ENCODE measurements at places on chromosomes 2 and 18.
A peak's percentile ranks its signal among the peaks of the same experiment; 100 is the strongest.

DNA sequence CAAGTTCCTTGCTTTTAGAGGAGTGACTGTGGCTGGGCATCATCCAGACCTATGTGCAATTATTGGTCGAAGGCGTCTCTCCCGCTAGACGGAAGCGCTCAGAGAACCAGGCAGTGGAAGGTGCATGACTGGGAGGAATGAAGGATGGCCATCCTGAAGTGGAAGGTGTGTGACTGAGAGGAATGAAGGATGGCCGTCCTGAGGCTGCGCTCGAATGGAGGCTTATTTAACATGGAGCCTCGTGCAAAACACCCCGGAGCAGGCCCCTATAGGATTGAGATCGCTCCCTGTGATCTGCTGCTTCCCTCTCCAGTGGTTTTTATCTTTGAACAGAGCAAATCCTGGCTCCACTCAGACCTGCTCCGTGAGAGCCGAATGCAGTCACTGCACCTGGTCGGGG lies 140.2 kb upstream of the ID2 start:
- DNase-seq: no peak

DNA sequence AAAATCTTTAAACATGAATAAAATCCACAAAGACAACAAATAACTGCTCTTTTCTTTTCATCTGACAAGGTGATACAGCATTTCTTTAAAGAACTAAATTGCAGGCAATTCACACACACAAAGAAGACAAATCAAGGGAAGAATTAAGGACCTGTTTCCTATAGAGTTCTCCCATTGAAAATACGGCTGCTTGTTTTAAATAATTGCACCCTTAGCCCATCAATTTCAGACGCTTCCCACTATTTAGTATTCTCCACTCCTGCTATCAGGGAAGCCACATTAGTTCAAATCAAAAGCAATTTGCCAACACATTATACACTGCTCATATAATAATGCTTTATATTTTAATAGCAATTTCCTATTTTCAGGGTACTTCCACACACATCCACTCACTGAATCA lies 11.3 kb downstream of the CMPK2 start:
- DNase-seq: no peak

GRCh38 chr18:37624318-37624717 lies 58.7 kb upstream of the CELF4 start:
- DNase-seq: no peak

GRCh38 chr2:147351784-147352183 lies 493.0 kb upstream of the ACVR2A start:
- DNase-seq: no peak

DNA sequence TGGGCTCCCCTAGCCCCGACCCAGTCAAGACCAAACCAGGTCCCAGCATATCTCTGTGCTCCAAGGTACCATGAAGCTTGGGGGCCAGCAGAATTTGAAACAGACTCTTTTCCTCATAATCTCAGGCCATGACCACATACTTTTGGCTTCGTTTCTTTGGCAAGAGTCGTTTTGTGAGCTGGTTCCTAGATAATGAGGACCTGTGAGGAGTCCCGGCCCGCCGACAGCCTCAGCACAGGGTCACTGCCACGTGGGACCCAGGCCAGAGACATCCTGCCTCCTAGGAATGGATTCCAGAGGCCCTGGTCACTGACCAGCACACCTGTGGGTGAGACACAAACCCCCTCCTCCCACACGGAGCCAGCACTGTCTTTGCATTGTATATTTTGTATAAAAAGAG lies 73.5 kb downstream of the VAPA start:
- no peak for DNase-seq

DNA sequence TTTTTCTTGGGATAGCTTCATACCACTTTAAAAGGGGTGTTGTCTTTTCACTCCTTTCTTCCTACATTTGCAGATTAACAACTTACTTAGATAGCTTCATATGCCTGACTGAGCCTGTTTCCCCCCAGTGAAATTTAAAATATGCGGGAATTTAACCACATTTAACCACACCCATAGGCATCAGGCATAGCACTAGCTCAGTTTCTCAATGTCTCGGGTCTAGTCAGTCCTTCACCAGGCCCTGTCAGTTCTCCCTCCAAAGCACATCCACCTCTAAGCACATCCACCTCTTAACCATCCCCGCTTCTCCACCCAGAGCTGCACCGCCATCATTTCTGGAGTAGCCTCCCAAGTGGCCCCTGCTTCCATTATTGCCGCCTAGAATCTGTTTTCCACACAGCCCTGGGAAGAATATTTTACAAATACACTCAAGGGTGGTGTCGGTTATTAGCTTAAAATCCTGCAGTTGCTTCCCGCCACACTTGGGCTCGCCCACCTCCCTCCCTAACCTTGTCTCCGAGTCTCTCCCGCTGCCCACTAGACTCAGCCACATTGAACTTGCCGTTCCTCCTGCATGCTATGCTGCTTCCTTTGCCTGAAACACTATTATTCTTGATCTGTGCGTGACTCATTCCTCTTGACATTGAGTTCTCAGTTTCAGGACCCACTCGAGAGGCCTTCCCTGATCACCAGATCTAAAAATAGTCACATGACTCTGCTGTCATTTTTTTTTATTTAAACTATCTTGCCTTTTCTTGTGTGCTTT lies 68.3 kb downstream of the SPTBN1 start:
- DNase-seq: peak; percentile 6

DNA sequence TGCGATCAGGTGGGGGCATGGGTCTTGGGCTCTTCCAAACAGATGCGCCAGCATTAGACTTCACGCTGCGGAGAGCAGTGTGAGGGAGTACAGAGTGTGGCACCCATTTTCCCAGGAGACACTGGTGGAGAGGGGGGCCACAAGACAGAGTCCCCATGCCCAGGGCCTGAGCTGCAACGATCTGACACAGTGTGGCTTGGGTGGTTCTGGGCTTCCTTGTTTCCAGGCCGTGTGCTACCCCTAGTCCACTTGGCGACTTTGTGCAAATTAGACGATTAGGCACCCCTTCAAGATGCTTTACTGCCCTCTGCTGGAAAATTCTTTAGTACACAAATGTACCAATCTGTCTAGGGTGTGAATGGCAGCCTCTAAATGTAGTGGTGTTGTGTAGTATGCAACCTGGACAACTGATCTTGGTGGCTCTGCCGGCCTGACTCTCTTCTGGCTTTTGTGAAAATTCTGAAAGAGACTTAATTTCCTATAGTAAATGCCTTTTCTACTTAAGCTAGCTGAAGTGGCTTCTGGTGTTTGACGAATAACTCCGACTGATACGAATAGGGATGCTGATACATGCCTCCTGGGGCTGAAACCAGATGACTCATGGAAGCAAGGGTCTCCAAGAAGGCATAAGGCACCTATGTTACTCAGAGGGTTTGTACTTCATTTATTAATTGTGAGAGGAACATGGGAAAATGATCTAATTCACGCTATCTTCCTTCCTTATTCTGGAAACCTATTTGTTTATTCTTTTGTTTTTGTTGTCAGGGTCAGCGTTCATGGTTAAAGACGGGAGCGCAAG lies 92.3 kb upstream of the SMAD2 start:
- no peak for DNase-seq

- DNase-seq: no peak
These were observed at the start of gene GALNT5 for GRCh38 chr2:157257312-157258252. TSS of gene GALNT5 (plus strand) at chr2:157257705. CDS start at chr2:157258083, 378 bp downstream.

DNA sequence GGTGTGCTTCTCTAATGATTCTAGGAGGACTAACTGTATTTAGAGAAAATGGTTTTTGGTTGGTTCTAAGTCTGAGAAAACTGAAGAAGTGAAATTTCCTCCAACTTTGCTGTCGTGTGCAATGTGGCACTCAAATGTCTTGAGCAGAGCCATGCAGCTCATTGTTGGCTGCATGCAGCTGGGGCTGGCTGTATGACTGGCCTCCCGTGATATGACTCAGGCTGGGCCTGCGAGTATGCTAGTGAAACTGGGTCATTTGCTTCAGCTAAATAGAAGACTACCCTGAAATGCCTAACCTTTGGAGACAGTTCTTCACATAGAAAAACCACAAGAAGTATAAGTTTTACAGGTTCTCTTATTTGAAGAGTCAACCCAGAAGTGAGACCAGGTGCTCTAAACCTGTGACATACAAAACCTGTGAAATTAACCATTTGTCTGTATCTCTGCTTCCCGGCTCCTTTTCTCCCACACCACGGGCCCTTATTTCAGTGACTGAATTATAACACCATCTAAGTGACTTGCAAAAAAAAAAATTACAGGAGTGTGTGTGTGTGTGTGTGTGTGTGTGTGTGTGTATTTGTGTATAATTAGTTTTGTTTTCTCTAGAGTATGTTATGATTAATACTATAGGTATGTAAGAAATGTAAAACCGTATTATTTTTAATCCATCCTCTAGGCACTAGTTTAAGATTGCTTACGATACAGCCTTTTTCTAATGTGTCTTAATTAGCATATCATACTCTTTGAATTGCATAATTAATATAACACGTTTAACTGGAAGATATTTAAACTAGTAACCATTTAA lies 15.9 kb downstream of the POLI start:
- DNase-seq: peak; percentile 72

GRCh38 chr18:40956213-40956612 lies 998.8 kb upstream of the PIK3C3 start:
- DNase-seq: no peak

DNA sequence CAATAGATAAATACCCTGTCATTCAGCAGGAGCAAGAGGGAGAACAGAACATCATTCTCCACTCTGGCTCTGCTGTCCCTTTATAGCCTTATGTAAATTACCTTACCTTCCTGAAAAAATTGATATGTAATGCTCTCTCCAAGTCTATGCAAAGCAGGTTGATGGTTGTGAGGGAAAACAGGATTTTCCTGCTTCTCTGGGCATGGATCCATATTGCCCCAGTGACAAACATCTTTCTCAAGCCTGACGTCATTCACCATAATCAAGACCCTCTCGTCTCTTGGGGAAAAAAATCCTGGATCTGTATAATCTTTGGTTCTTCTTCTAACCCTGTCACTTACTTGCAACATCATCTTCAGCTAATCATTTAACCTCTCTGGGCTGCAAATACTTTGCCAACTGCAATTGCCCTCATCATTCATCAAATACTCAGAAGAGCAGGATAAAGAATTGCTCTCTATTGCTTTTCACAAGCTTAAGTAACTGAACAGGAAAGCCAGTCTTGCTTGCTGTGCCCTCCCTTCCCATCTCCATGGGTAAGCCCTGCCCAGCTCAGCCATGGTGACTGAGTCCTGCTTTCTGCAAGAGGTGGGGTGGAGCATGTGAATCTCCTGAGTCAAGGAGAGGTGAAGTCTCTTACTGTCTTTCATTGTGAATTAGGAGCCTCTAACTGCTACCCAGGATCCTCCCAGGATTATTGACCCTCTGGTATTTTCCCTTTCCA lies 123.7 kb upstream of the KLF7 start:
- no peak for DNase-seq

- no peak for DNase-seq
These were observed 221.5 kb downstream of the ANKRD30B start for GRCh38 chr18:14969500-14969899.

DNA sequence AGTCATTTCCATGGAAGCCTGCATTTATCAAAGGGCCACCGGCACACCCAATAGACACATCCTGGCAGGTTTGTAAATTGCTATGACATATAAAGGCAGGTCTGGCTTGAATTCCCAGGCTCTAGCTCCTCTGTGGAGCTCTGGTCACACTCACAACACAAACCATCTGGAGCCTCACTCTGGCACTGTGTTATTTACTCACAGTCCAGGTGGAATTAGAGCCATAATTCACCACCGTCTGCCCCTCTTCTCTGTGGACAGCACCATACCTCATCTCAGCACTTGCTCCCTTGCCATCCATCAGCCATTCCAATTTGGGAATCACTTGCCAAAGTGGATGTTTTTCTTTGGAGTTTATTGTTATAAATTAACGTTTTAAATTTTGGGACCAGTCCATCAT lies 84.3 kb upstream of the OSR1 start:
- DNase-seq: no peak

DNA sequence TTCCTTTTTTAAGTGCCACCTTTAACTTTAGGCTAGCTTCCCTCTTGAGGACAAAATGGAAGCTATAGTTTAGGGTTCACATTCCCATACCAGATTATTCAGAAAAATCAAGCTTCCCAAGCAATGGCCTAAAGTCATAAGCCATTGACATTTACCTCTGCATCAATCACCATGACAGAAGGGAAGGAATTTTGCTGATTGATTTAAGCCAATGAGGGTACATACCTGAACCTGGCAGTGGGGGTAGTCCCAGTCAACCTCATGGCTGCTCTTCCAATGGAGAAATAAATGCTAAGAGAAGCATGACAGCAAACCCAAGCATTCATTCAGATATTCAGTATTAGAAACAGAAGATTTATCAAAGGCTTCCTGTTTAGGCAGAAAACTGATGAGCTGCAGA lies 128.4 kb upstream of the CREB1 start:
- DNase-seq: no peak

DNA sequence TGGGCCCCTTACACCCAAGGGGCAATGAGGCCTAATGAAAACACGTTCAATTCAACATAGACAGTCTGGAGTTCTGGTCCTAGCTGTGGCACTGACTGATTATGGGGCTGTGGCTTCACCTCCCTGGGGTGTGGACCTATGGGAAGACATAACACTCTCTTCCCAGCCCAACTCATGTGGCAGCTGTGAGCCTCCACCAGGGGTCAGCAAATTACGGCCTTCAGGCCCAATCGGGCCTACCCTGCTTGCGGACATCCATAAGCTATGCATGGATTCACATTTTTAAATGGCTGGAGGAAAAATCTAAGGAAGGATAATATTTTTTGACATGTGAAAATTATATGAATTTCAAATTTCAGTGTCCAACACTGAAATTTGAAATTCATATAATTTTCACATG lies 101.3 kb downstream of the LOXHD1 start:
- DNase-seq: no peak

- DNase-seq: no peak
These were observed 120.9 kb upstream of the COL3A1 start for GRCh38 chr2:188853307-188853706.

DNA sequence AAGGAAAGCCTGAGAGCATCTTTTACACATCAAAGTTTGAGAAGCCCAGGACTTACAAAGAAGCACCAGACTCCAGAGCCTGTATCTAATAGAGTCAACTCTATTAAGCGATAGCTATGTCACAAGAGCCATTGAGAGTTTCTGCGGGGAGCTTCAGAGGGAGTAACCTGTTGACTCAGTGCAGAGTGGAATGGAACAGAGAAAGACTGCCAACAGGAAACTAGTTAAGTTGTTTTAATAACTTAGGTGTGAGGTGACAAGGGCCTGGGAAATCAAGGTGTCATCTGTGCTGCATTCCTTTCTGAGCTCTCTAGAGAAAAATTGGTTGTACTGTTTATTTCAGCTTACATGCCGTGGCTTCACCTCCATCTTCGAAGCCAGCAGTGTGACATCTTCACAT lies 513.8 kb upstream of the POU3F3 start:
- DNase-seq: no peak

GRCh38 chr2:65658881-65659280 lies 226.5 kb upstream of the SPRED2 start:
- no peak for DNase-seq

DNA sequence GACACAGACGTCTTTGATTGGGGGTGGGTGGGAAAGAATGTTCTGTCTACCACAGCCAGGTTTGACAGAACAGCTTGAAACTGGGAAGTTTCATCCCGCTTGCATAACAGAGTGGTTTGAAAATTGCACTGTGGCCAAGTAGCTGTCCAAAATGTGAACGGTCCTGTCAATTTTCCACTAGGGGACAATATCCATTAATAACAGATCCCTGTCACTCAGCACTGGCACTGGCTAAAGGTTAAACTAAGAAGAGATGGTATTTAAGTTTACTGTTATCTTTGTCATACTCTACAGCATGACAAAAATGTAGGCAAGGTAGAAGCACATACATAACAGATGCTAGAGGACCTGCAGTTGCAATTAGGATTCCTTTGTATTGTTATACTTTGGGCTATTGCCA lies 55.6 kb upstream of the ACMSD start:
- DNase-seq: no peak
